ENCODE measurements at places on chromosomes 2 and 18.

GRCh38 chr2:182831101-182831500 lies 35.3 kb downstream of the FRZB start:
- DNase-seq: no peak

DNA sequence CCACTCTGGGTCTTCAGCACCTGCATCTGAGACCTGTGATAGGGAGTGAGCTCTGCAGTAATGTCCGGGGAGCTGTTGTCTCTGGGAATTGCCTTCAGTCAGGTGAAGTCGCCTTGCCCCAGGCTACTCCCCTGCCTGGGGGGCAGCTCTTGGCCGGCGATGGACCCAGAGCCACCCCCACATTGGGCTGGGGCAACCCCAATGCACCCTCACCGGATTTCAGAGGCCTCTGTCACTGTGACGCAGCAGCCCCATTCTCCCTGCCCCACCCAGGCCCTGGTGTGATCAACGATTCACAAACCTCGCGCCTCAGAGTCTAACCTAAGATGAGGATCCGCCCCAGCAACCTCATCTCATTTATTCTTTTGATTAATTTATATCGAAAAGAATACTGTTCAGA lies 303.6 kb downstream of the NDUFA10 start:
- DNase-seq: no peak

DNA sequence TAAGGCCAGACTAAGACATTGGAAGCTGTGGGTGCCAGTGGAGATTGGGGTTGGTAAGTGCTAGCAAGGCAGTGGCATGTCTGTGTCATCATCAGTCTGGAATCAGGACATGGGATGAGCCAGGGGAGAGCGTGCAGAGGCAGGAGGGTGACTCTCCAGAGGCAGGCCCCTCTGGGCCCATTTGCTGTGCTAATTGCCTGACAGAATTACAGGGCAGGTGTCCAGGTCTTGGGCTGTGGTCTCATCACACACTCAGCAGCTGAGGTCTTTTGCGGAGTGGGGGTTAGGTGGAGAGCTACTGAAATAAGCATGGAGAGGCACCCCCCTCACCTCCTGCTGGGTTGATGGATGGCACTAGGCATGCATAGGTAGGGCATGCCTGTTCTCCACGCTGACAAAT lies 57.4 kb downstream of the CELF4 start:
- no peak for DNase-seq

- DNase-seq: no peak
Observed at GRCh38 chr2:214808981-214809750, at the start of gene BARD1. TSS of gene BARD1 (minus strand) at chr2:214809683. CDS start at chr2:214809569, 114 bp downstream.

DNA sequence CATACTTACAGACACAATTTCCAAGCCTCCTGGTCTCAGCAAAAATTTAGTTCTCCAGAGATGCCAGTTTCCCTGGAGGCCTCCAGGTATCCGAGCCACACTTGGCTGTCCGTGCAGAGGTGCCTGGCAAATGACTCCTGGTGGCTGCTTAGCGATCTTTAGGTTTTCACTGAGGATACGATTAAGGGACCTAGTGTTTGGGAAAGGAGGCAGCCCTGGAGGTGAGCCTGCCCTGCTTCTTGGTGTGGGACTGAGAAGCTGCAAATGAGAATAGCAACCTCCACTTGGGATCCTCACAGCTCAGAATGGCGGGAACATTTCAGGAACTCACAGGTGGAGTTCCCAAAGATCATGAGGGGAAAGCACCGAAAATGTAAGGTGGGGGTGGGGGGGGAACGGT lies 217.6 kb downstream of the ALPK2 start:
- DNase-seq: no peak
